Left hindlimb (tissue), 1 donor: ENCODE measurements at places on chromosomes 4 and X.

GRCh38 chr4:32455231-32455630, 1735.1 kb downstream of the PCDH7 start:
- no peak for DNase-seq

- DNase-seq, result no peak
Measured at GRCh38 chr4:20483416-20483815, 216.8 kb upstream of the PACRGL start.

GRCh38 chr4:7805533-7806337, 133.9 kb downstream of the AFAP1 start:
- peak; percentile 76 for DNase-seq

GRCh38 chr4:165293927-165294649, 33.4 kb upstream of the MSMO1 start:
- no peak for DNase-seq

GRCh38 chr4:41324861-41325260, 68.1 kb downstream of the UCHL1 start:
- no peak for DNase-seq
